MCF 10A (cell line): ENCODE measurements at places on chromosomes 1 and 21.

GRCh38 chr1:3984586-3984985 lies 84.5 kb upstream of the C1orf174 start:
- DNase-seq = no peak

DNA sequence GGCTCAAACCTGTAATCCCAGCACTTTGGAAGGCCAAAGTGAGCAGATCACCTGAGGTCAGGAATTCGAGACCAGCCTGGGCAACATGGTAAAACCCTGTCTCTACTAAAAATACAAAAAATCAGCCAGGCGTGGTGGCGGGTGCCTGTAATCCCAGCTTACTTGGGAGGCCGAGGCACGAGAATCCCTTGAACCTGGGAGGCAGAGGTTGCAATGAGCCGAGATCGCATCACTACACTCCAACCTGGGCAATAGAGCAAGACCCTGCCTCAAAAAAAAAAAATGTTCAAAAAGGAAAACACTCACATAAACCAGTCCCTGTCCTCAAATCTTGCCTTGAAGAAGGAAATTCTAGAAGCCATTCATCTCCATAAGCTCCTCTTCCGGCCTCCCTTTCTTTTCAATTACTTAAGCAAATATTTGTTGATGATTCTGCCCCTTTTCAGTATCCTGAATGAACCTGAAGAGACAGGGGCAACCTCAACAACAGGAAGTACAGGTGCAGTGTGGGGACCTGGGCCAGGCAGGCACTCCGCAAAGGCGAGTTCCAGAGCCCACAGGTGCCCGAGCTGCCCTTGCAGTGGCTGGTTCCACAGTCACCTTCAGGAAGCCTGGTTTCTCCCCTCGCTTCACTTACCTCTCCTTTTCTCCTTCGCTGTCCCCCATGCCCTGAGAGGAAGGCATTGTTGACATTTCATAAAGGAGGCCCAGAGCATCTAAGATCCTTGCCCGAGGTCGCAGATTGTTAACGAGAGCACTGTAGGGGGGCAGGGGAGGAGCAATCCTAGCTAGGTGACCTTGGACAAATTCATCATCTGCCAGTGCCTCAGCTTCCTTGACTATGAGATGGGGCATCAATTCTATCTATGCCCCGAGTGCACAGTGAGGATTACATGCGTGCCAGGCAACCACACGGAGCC lies 8.9 kb upstream of the LEFTY1 start:
- no peak for DNase-seq

GRCh38 chr1:212459656-212460055 lies 26.9 kb downstream of the NENF start:
- DNase-seq = no peak

DNA sequence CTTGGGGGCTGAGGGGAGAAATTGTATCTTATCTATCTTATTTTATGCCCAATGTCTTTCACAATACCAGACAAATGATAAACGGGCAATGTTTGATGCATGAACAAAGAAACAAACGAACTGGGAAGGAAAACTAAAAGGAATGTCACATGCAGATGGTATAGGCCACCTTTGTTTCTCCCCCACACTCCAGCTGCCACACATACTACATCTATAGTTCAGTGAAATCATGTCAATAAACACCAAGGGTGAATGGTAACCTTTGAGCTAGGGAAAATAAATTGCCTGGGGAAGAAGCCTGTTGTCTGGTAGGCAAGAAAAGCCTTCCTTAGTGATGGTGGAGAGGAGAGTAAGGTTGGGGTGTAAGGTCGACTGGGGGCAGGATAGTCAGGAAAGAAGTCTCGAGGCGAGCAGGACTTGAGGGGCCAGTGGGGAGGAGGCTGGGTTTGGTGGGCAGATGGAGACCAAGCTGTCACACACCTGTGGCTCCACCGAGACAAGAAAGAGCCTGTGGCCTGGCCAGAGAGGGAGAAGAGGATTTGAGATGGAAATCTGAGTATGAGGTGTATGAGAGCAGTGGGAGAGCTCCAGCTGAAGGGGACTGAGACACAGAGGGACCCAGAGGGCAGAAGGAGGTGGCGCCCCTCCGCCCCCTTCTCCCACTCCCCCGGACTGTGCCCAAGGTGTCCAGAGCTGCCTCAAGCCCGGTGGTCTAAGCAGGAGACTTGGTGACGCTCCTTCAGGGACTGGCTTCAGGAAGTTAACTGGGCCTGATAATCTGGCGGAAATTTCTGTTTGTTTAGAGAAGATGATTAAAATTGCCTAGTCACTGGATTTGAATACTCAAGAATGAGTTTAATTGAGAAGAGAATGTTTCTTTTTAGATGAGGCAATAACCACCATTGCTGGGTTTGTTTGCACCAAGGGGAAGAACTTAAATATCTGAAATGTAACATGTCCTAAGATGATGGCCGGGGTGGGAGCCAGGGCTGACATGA lies 37.3 kb downstream of the ATF3 start:
- DNase-seq = no peak

DNA sequence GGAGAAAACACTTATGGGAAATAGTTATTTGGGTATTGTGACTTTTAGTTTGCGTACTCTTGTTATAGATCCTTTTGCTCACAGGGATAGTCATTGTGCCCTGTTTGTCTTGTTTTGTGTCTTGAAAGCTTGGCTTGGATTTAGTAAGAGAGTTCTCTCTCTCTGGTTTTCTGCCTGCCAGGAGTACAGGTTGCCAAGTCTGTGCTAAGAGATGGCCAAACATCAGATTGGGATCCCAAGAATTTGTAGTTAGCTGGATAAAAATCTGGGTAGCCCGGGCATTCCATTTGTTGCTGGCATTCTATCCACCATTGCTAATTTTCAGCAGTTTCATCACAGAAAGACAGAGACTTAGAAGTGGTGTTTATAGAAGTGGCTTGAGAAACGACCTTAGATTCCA lies 222.2 kb downstream of the NRIP1 start:
- DNase-seq = no peak

DNA sequence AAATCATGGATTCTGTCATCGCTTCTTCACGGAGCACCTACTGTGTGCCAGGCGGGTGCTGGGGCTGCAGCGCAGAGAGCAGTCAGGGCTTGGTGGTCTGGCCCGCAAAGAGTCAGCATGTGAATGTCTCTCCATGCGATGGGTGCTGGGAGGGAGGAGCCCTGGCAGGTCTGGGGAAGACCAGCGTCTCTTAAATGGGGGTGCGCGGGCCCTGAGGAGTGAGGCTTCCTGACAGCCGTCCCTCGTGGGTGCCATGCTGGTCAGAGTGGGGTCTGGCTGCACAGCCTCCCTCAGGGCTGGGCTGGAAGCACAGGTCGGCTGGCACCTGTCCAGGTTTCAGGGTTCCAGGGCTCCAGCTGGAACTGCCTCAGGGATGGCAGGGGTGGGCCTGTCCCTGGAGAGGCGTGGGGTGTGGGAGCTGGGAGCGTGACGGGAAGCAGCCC lies 18.5 kb downstream of the TP73 start:
- DNase-seq = no peak

GRCh38 chr1:226604560-226605317 lies 56.2 kb downstream of the STUM start:
- DNase-seq = no peak

GRCh38 chr1:37147392-37147831 lies 113.1 kb upstream of the GRIK3 start:
- no peak for DNase-seq

- DNase-seq = no peak
Measured at GRCh38 chr1:97787231-97787630, 133.6 kb downstream of the DPYD start.

DNA sequence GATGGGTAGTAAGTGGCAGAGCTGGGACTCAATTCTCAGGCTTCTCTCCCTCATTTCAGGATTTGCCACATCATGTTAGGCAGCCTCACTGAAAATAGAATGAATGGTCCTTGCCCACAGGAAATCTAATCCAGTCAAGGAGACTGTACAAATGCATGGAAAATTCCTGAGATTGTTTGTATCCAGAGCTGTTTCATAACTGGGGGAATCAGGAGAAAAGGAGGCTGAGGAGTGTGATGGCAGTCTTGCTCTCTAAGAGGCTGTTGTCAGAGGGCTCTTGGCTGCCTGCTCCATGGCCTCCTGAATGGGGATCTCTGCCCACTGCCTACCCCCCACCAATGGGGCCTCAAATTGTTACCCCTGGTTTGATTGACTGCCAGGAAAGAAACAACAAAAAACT lies 141.9 kb upstream of the TNR start:
- no peak for DNase-seq
